NCI-H82 (cell line): ENCODE measurements at places on chromosomes 5 and 9.

GRCh38 chr9:106482733-106483132 lies 380.2 kb upstream of the ZNF462 start:
- no peak for DNase-seq

GRCh38 chr5:174336479-174336878 lies 291.0 kb downstream of the NSG2 start:
- no peak for DNase-seq

DNA sequence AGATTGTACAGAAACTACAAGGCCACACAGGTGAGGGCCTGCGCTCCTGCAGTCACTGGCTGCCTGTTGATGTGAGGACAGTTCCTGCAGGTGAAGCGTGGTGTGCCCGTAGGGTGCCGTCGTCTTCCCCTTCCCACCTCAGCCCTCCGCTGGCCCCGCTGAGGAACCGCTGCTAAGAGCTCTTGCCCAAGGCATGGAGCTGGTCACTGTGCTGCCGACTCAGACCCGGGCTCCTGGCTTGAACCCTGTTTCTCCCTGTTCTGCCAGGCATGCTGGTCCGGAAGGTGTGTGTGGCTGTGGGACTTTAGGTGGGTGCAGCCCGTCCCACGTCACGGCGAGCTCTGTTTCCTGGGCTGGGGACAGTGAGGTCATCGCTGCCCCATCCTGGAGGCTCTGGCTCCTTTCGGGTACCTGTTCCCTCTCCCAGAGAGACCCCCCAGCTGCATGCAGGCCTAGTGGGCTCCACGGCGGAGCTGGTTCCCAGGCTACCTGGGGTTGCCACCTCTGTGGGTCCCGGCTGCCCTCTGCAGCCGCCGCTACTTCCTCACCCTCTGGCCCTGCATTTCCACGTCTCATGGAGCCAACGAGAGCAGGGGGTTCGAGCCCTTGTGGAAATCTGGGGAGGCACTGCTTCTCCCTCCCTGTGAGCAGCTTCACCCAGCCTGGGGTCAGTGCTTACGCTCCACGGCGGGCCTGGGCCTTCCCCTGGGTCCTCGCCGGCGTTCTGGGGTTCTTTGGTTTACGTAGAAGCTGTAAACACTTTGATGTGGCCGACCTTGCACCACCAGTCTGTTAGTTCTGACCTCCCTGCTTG lies 7.6 kb downstream of the RNU6ATAC start:
- no peak for DNase-seq

GRCh38 chr5:35213608-35214007 lies 16.7 kb downstream of the PRLR start:
- no peak for DNase-seq

DNA sequence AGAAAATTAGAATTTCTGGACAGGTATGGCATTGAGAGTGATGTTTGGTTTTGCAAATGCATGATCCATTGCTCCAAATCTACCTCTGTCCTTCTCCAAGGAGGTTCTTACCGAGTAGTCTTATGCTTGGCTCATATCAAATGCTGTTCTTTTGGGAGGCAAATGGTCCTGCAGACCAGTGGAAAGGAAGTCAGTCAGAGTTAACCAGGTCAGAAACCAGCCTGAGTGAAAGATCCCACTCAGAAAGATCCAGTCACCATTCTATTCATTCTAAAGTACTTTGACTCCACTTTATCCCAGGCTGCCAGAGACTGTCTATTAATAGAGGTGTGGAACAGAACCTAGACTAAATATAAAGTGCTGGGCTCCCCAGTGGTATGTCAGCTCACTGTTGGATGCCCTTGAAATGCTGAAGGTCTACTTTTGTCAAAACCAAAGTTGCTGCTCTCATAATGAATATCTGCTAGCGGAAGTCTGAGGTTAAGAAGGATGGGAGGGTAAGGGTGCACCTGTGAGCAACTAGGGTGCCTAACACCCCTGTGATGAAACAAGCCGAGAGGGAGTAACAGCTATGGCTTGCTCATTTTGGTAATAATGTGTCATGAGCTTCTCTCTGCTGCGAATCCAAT lies 302.2 kb downstream of the ZNF608 start:
- DNase-seq = no peak

DNA sequence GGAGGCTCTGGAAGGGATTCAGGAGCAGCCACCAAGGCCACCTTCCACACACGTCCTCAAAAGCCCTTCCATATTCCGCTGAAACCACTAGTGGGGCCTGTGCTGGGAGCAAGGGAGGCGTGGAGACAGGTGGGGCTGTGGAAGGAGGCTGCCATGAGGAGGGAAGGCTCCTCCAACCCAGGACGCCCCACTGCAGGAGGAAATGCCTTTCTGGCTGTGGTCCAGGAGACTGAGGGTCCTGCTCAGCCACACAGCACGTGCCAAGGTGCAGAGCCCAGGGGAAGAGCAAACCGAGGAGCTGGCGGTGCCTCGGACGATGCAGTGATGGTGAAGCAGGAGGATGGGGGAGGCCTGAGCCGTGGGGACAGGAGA lies 49.5 kb downstream of the ADAMTS2 start:
- DNase-seq = no peak

GRCh38 chr5:133889271-133889905 lies 79.0 kb downstream of the C5orf15 start:
- peak; percentile 25 for DNase-seq

DNA sequence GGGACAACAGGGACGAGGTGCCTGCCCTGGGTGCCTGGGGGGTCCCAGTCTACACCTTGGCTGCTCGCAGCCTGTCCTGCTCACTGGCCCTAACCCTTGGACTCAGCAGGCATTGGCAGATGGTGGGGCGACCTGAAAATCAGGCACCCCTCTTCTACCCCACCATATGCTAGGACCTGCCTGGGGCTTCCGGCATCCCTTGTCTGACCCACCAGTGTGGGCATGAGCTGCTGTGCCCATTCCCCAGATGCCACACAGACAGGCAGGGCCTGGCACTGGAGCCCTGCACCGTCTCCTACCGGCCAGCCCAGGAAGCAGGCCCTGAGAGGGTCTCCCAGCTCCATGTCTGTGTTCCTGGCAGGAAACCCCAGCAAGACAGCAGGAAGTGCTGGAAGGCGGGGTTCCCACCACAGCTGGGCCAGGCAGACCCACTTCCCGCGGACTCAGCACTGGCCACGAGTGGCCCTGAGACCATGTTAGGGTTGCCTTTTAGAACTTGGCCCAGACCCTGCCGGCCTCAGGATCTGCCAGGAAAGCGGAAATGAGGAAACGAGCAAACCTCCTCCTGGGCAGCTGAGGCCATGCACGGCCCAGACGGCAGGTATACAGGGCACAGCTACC lies 3.1 kb downstream of the NINJ1 start:
- DNase-seq = no peak

- DNase-seq = no peak
Observed at GRCh38 chr9:127252410-127253318, 11.9 kb upstream of the GARNL3 start.

DNA sequence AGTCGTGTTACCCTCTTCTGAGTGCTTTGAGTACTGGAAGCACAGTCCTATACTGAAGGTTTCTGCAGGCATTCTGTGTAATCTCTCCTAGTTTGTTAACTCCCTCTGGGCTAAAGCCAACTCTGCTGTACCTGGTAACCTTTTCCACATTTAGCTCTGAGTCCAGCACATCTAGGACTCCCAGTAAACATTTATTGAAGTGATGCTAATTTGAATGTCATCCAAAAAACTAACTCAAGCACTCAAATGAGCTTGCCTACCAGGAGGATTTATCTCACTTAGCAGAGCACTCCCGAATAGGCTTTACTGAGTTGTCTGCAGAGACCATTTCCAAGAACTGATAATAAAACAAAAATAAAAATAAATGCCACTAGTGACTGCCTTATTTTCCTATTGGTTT lies 79.5 kb upstream of the NFIB start:
- DNase-seq = no peak

GRCh38 chr5:115202952-115203351 lies 33.2 kb upstream of the TRIM36 start:
- no peak for DNase-seq

DNA sequence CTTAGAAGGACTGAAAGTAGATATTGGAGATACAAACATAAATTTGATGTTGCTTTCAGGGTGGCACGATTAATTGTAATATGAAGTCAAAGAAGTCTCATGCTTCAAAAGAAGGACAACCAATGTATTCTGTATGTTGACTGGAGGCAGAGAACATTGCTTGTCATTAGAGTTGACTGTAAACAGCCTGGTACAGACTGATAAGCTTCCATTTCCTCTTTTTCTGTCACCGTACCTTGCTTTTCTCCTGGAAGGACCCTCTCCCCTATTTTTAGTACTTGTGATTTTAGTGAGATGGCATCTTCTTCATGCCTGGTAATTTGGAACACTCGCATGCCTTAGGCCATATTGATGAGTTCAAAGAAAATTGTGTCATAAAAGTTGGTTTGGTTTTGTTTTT lies 809.4 kb downstream of the PRELID2 start:
- DNase-seq = no peak

GRCh38 chr5:14156290-14156649 lies 13.1 kb downstream of the TRIO start:
- no peak for DNase-seq

DNA sequence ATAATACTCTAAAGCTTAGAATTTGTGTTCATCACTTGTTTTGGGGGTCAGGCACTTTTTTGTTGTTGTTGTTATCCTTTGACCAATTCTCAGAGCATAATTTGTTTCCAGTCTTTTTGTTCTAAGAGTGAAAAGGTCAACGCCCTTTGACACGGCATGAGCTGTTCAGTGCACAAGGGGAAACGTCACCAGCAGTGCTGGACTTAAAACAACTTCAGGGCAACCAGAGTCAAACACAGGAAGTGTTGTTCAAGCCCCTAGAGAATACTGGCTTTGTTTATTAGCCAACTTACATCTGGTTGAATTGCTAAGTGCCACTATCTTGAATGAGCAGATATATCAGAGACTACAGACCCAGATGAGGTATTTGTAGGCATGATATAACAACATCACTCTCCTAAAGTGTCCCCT lies 368.9 kb downstream of the TMEM161B start:
- DNase-seq = no peak
